Activated CD8-positive, alpha-beta T cell treated with anti-CD3 and anti-CD28 coated beads for 36 hours (primary cell): ENCODE measurements at places on chromosomes 4 and X. TPM values are rescaled to one million over a fixed set of nuclear protein-coding genes. Genes with fewer than 3 reads are reported as not detected.

- H3K27me3 ChIP-seq: no peaks in the 10 kb centered on the region
- H3K4me3 ChIP-seq: no peak overlapping the region
- no peak overlapping the region for H3K27ac ChIP-seq
Measured at GRCh38 chrX:6685489-6685888, 150.6 kb upstream of the VCX3A start.

- H3K4me1 ChIP-seq: no peaks in the 10 kb centered on the region
- no peak for DNase-seq
- H3K4me3 ChIP-seq: no peak overlapping the region
- H3K27me3 ChIP-seq: no peaks in the 10 kb centered on the region
Measured at GRCh38 chrX:115941388-115941787, 229.2 kb upstream of the AGTR2 start.

- DNase-seq: no peak
- no peak overlapping the region for H3K4me3 ChIP-seq
- no peaks in the 10 kb centered on the region for H3K36me3 ChIP-seq
- H3K27ac ChIP-seq: no peak overlapping the region
Measured at GRCh38 chrX:130498653-130499274, 97.0 kb downstream of the RBMX2 start.

GRCh38 chr4:124288706-124289486, 423.6 kb downstream of the ANKRD50 start:
- H3K36me3 ChIP-seq: no peaks in the 10 kb centered on the region
- no peaks in the 10 kb centered on the region for H3K4me1 ChIP-seq
- no peak overlapping the region for H3K4me3 ChIP-seq
- no peak for DNase-seq

- H3K27ac ChIP-seq: no peak overlapping the region
- no peaks in the 10 kb centered on the region for H3K4me1 ChIP-seq
- no peak overlapping the region for H3K4me3 ChIP-seq
Measured at GRCh38 chr4:14096396-14096965, 469.0 kb upstream of the BOD1L1 start.

- DNase-seq: no peak
- no peaks in the 10 kb centered on the region for H3K4me1 ChIP-seq
- H3K36me3 ChIP-seq: no peaks in the 10 kb centered on the region
- no peak overlapping the region for H3K27ac ChIP-seq
Measured at GRCh38 chr4:137649711-137650450, 117.6 kb upstream of the PCDH18 start.

DNA sequence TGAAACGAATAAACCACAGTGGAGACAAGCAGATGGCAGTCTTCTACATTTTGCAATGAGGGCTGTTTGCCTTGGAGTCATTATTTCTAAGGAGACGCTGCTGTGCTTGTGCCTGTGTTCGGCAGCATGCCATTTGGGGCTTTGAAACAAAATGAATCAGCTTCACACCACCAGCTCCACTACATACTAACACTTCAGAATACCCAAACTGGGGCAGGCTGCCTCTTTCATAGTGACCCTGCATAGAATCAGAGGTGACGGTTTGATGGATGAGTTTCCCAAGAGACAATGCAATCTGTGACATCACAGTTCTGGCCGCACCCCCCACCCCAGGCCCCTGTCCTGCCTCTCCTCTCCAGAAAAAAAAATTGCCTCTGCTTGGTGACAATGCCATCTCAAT, 57.1 kb upstream of the MID1 start:
- no peaks in the 10 kb centered on the region for H3K27me3 ChIP-seq
- H3K36me3 ChIP-seq: no peaks in the 10 kb centered on the region
- no peak for DNase-seq
- no peak overlapping the region for H3K4me3 ChIP-seq

DNA sequence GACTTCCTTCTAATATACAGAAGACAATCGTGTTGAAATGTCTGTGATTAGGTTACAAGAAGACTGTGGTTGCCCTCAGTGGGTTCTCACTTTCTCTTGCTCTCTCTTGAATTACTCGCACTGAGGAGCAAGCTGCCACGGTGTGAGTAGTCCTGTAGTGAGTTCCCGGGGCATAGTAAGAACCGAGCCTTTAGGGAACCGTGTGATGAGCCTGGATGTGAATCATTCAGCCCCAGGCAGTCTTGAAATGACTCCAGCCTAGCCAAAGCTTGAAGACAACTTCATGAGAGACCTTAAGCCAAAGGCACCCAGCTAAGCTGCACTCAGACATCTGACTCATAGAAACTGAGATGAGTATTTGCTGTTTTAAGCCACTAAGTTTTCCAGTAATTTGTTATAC, 292.7 kb downstream of the SPOCK3 start:
- H3K27me3 ChIP-seq: no peaks in the 10 kb centered on the region
- no peaks in the 10 kb centered on the region for H3K36me3 ChIP-seq
- no peak overlapping the region for H3K4me3 ChIP-seq
- H3K27ac ChIP-seq: no peak overlapping the region
- H3K4me1 ChIP-seq: no peaks in the 10 kb centered on the region

GRCh38 chr4:91373546-91373945, 930.2 kb upstream of the GRID2 start:
- H3K4me1 ChIP-seq: no peaks in the 10 kb centered on the region
- no peaks in the 10 kb centered on the region for H3K27me3 ChIP-seq
- no peak overlapping the region for H3K27ac ChIP-seq
- no peak overlapping the region for H3K4me3 ChIP-seq
- DNase-seq: no peak

DNA sequence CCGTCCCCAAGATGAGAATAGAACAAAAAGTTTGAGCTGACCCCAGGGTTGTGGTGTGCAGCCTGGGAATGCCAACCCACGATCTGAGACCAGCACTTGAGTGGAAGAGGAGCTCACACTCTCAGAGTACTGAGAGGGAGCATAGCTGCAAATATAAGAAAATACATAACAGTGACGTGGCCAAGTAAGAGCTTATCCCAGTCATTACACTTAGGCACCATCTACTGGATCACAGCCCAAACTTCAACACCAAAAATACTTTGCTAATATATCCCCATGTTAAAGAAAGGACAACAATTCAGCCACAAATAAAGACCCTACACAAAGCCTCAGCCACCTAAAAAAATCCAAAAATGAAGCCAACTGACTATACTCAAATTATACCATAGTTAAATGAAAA, 33.3 kb upstream of the CXCL6 start:
- no peaks in the 10 kb centered on the region for H3K4me1 ChIP-seq
- no peak overlapping the region for H3K27ac ChIP-seq
- H3K4me3 ChIP-seq: no peak overlapping the region
- DNase-seq: no peak
- H3K27me3 ChIP-seq: no peaks in the 10 kb centered on the region

DNA sequence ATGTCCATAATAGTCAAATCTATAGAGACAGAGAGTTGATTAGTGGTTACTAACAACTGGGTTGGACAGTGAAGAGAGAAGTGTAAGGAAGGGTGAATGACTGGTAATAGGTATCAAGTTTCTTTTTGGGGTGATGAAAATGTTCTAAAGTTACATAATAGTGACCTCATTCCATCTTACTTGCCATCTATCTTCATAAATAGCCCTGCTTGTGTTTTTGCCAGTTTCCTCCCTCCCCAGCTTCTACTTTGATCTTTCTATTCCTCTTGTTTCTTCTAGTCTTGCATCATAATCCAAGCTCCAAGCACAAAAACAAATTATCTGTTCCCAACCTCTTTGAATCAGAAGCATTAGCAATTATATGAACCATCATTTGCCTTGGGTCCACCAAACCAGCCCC, 40.2 kb upstream of the TET2 start:
- H3K27me3 ChIP-seq: peaks cover 8% of the 10 kb centered on the region
- no peak overlapping the region for H3K27ac ChIP-seq
- no peak overlapping the region for H3K4me3 ChIP-seq
- no peaks in the 10 kb centered on the region for H3K4me1 ChIP-seq
- H3K36me3 ChIP-seq: no peaks in the 10 kb centered on the region

DNA sequence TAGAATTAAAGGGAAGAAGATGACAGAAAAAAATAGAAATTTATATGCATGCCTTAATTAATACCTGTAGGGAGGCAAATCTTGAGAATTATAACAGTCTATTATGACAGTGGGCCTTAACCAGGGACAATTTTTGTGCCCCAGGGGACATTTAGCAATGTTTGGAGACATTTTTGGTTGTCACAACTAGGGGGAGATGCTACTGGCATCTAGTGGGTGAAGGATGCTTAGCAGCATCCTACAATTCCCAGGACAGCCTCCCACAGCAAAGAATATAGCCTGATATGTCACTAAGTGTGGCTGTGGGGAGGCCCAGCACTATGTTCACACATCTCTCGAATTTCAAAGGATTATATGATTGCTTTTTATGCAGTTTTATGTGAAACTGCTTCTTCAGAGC, 10.5 kb downstream of the GPR82 start:
- H3K27me3 ChIP-seq: no peaks in the 10 kb centered on the region
- DNase-seq: peak; percentile 12
- H3K36me3 ChIP-seq: peaks cover 5% of the 10 kb centered on the region
- H3K4me3 ChIP-seq: peak overlapping the region; percentile 50
- peaks cover 36% of the 10 kb centered on the region for H3K4me1 ChIP-seq

DNA sequence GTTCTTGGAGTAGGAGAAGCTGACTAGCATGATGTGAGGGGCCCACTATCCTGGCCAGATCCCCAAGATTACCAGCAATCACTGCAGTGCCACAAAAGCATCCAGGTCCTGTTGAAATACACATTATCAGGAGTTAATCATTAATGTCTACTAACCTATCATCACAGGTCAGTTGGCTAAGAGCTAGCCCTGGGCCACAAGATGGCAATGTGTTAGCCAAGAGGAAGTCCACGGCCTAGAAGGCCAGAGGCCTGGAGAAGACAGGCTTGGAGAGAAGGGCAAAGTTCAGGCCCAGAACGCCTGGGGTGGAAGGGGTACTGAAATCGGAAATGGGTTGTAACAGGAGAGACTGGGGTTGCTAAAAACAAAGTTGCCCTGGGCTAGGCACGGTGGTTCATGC, 19.9 kb upstream of the KIAA1210 start:
- H3K27ac ChIP-seq: no peak overlapping the region
- no peaks in the 10 kb centered on the region for H3K4me1 ChIP-seq
- H3K36me3 ChIP-seq: no peaks in the 10 kb centered on the region
- H3K27me3 ChIP-seq: no peaks in the 10 kb centered on the region

DNA sequence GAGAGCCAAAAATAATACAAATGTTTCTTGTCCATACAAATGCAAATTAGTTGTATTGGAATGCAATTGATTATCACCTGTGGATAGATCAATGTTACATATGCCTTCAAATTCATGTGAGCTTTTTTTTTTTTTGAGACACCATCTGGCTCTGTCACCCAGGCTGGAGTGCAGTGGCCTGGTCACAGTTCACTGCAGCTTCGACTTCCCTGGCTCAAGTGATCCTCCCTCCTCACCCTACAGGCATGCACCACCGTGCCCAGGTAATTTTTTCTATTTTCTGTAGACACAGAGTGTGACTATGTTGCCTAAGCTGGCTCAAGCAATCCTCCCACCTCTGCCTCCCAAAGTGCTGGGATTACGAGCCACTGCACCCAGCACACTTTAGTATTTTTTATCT, 38.6 kb upstream of the TMEM184C start:
- DNase-seq: no peak
- no peak overlapping the region for H3K27ac ChIP-seq
- no peaks in the 10 kb centered on the region for H3K4me1 ChIP-seq

DNA sequence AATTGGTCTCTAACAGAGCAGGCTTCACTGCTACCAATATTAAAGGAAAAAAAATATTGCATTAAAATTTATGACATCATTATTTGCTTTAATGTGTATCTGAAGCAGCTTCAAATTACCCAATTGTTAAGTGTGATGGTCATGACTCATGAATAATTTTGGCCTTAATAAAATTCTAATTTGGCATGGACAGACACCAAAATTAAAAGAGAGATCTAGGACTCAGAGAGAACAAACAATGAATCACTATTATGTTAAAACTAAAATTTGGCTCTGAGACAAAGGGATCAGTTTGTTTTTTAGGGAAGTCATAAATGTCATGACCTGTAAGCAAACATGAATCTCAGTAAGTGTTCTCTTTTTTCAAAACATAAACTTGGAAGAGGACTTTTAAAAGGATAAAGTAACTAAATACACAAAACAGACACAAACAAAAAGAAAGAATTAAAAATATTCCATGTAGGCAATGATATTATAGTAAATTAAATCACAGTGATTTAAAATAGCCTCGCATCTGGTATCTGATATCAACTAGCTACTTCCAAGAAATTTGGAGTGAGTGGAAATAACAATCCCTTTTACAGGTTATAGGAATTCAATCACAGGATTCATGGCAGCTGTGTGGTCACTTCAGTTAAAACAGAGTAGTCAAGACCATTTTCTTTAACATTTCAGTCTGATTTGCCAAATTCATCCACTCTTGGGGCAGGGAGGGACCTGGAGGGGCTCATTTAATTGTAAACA, 11.6 kb downstream of the VEGFC start:
- H3K4me1 ChIP-seq: no peaks in the 10 kb centered on the region
- no peak for DNase-seq
- H3K4me3 ChIP-seq: no peak overlapping the region
- peaks cover 2% of the 10 kb centered on the region for H3K27me3 ChIP-seq

- H3K27ac ChIP-seq: no peak overlapping the region
- peaks cover 34% of the 10 kb centered on the region for H3K27me3 ChIP-seq
- H3K36me3 ChIP-seq: no peaks in the 10 kb centered on the region
- DNase-seq: no peak
Measured at GRCh38 chr4:18069810-18070209, 48.3 kb upstream of the LCORL start.

DNA sequence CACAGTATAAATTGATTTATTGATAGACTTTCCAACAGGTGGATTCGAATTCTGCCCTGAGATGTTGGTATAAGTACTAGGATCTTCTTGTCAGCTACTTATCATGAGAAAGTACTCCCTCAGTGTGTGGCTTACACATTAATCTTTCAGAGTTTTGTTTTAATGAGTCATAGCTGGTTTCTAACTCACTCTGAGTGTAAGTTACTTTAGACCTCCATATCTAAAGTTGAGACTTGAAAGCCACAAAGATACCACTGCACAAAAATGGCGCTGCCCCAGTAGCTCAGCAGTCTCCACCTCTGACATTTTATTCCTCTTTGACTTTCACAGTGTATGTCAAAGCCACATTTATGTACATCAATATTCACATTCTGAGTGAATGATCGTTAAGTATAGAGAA, 318.5 kb downstream of the ARAP2 start:
- no peaks in the 10 kb centered on the region for H3K27me3 ChIP-seq
- no peak overlapping the region for H3K27ac ChIP-seq
- DNase-seq: peak; percentile 3
- H3K4me1 ChIP-seq: no peaks in the 10 kb centered on the region
- H3K4me3 ChIP-seq: no peak overlapping the region

GRCh38 chr4:147749811-147750321, 18.0 kb downstream of the ARHGAP10 start:
- H3K4me1 ChIP-seq: no peaks in the 10 kb centered on the region
- no peaks in the 10 kb centered on the region for H3K27me3 ChIP-seq
- no peak for DNase-seq
- no peak overlapping the region for H3K27ac ChIP-seq

- DNase-seq: no peak
- H3K27ac ChIP-seq: no peak overlapping the region
- H3K27me3 ChIP-seq: no peaks in the 10 kb centered on the region
Measured at GRCh38 chrX:133482056-133482952, 67.0 kb upstream of the GPC4 start.

- H3K4me3 ChIP-seq: no peak overlapping the region
- DNase-seq: no peak
- no peak overlapping the region for H3K27ac ChIP-seq
- H3K4me1 ChIP-seq: no peaks in the 10 kb centered on the region
- H3K27me3 ChIP-seq: no peaks in the 10 kb centered on the region
Measured at GRCh38 chrX:81489987-81490386, 288.1 kb downstream of the SH3BGRL start.

TRAM1L1 gene
- total RNA-seq: not detected

GASK1B gene
- not detected for total RNA-seq

UGT2A1 gene
- not detected for total RNA-seq

ATP2B3 gene
- not detected for total RNA-seq

CT45A5 gene
- total RNA-seq: not detected

CLDN34 gene
- not detected for total RNA-seq
